ENCODE measurements at places on chromosomes 1 and 21.

- DNase-seq = no peak
These were observed 42.8 kb downstream of the RTCA start for GRCh38 chr1:100308777-100309176.

DNA sequence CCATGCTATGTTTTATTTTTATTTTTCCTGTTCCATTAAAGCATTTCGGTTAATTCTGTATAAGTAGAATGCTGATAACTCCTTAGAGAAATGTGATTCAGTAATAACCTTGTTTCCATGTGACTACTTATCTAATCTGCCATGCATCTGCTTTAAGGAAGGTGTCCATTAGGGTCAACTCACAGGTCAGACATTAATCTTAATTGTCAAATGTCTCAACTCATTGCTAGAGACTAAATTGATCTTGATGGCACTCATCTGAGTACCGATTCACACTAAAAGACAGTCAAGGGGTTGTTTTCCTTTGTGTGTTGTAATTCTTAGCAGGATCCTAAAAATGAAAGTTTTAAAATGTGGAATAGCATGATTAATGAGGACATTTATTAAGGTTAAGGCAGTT lies 41.8 kb downstream of the ITSN1 start:
- no peak for DNase-seq

DNA sequence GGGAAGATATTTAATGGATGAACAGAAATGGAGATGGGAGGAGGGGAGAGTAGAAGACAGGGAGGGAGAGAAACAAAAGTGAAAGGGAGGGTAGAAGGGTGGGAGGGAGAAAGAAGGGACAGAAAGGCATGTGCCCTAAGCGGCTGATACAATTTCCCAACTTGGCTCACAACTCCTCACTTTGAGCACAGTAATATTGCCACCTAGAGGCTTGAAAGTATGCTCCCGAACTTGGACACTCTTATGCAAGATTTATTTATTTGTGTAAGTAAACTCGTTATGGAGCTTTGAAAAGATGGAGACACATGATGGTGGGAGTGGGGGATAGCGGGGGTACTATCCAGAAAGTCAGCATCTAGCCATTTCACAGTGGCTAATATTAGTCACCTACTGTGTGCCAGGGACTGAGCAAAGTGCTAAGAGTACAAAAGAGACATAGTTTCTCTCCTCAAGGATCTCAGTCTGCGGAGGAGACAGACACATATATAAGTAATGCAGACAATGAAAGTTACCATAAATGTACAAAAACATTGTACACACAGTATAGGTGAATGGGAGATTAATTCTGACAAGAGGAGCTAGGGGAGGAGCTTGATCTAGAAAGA lies 189.7 kb downstream of the SEC16B start:
- DNase-seq = peak; percentile 42

DNA sequence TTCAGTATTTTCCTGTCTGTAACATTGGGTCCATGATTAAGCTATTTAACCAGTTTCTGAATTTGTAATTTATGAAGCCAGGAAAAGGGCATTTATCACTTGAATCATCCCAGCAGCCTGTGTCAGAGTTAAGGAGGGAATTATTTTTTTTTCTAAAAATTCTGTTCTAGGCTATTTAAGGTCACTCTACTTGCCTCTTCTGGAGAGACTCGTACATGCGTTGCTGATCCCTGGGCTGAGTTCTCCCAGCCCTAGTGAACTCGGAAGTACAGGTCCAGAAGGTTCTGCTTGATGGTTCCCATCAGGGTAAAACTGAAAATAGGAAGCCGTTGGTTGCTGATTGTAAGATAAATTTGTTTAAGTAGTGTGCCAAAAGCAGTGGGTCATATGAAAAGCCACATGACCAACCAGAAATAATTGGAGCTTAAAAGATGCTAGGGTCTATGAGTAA lies 90.7 kb downstream of the GPR88 start:
- DNase-seq = peak; percentile 56

DNA sequence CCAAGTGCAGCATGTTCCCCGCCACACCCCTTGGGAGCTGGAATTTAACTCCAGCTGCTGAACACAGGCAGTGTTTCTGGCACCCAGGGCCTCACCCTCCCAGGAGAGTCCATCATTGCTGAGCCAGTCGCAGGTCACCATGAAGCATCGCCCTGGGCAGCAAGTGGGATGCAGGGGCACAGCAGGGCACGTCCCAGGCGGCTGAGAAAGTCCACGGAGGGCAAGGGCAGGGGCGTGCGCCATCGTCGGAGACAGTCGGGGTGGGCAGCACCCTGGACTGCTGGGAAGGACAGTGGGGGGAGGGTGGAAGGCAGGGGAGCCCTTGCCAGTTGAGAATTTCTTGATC lies 69.2 kb upstream of the PDE9A start:
- no peak for DNase-seq

DNA sequence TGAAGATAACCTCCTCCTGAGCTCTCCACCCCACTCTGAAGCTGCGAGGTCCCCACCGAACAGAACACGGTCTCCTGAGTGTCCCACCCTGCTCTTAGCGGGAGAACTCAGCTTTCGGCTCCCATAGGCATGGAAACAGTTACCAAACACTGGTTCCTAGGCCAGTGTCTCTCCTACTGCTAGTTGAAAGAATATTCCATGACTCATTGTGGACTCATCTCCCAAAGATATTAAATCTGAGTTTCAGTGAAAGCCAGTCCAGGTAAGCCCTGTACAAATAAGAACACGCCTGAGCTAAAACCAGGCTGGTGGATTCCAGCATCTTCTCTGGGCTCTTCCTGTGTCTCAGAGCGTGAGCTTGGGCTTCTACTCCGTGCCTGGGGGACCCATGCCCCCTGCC lies 107.5 kb upstream of the CLDN14 start:
- DNase-seq = no peak

GRCh38 chr1:12524266-12524665 lies 93.7 kb downstream of the DHRS3 start:
- no peak for DNase-seq
